ENCODE measurements at places on chromosomes 2 and 18.

GRCh38 chr18:33616556-33616955 is 38.5 kb downstream of the ASXL3 start:
- DNase-seq, result no peak

DNA sequence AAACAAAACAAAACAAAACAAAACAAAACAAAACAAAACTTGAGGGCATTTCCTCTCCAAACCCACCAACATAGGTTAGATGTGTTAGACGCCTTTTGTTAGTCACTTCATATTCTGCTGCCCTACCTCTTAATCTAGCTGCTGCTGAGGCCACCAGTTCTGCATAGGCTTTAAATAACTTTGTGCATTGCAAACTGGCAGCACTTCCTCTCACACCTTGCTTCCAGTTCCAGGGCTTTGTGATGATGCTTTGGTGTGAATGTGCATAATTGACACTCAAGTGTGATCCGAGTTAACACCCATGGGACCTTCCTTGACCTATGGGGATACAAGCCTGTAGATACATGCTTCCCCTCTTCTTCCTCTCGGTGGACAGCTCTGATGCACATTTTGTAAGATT is 2.3 kb upstream of the SERPINB11 start:
- DNase-seq, result no peak

DNA sequence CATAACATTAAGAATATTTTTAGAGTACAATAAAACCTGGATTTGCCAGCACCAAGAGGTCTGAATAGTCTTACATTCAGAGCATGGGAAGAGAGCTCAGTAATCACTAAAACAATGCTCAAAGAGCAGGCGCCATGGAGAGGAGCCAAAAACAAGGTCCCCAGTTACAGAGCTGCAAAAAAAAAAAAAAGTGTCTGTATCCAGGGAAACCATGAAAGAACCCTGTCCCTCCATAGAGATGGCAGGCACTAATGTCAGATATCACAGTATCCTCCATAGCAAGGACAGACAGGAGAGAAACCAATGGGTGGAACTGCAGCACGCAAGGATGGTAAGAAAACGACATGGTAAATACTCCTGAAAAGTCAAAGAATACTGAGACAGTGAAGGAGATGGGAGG is 19.5 kb downstream of the FBXO15 start:
- DNase-seq, result no peak

DNA sequence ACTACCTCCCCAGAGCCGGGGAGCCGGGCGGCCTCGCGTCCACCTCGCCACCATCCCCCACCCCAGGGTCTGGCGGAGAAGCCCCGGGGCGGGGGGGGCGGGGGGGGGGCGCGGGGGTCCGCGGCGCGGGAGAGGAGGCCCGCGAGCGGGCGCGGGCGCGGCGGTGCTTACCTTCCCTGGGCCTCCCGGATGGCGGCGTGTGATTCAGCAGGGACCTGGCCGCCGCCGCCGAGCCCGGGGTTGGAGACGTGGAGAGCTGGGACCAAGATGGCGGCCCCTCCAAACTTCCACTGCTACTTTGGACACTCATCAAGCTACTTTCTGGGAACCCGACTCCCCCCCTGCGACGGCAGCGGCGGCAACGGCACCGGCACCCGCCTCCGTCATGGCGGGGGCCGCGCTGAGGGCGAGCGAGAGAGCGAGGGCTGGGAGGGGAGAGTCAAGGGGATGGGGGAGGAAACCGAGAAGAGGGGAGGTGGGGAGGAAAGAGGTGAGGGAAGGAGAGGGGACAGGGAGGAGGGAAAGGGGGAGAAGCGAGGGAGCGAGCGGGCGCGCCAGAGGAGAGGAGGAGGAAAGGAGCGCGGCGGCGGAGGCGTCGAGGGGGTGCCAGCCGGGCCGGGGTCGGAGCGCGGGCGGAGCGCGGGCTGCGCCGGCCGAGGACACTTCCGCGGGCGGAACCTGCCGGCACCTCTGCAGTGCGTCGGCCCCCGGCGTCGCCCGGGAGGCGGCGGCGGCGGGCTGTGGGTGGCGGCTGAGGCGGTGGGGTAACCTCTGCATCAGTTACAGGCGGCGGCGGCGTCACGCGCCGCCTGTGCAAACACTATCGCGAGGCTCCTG is at the start of gene TLK1:
Gene TLK1, minus strand, starts transcription at position 775 of the 837 bp plus-strand sequence. Its CDS starts 465 bp downstream, at position 310.
- DNase-seq, result peak; percentile 59

DNA sequence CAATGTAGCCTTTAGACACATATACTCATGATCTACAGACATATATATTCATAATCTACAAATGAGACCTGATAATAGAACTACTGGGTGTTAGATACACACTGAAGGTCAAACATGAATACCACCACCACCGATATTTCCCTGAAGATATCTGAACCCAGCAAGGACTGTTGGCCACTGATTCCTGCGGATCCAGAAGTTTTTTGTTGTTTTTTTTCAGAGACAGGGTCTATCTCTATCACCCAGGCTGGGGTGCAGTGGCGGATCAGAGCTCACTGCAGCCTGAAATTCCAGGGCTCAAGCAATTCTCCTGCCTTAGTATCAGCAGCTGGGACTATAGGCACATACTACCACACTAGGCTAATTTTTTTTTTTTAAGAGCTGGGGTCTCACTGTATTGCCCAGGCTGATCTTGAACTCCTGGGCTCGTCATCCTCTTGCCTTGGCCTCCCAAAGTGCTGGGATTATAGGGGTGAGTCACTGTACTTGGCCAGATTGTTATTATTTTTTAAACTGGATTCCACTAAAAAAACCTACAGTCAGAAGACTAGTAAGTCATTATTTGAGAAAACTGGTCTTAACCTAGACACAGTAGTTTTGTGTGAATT is 1.8 kb downstream of the METTL5 start:
- DNase-seq, result no peak

- peak; percentile 45 for DNase-seq
Observed at GRCh38 chr18:33761363-33761762, 183.3 kb downstream of the ASXL3 start.

DNA sequence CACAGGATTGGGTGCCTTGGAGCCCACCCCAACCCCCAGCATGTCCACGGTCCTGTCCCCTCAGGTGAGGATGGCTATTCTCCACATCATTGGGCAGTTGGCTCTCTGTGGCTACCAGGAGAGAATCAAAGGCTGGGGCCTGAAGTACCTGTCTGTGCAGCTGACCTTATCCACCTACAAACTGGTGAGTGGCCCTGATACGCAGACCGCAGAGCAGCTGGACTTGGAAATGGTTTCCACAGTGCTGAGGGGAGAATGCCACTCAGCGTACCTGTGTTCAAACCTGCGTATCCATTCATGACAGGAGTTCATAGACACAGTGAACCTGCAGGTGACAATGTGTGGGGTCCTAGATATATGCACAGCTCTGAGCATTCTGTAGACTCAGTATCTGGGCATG is 21.6 kb downstream of the MROH2A start:
- DNase-seq, result no peak

- DNase-seq, result no peak
Observed at GRCh38 chr2:237025090-237025865, 60.4 kb upstream of the COPS8 start.

- no peak for DNase-seq
Observed at GRCh38 chr2:240928476-240929363, 22.6 kb downstream of the CROCC2 start.

- DNase-seq, result no peak
Observed at GRCh38 chr2:224094413-224094812, 55.3 kb upstream of the SERPINE2 start.

DNA sequence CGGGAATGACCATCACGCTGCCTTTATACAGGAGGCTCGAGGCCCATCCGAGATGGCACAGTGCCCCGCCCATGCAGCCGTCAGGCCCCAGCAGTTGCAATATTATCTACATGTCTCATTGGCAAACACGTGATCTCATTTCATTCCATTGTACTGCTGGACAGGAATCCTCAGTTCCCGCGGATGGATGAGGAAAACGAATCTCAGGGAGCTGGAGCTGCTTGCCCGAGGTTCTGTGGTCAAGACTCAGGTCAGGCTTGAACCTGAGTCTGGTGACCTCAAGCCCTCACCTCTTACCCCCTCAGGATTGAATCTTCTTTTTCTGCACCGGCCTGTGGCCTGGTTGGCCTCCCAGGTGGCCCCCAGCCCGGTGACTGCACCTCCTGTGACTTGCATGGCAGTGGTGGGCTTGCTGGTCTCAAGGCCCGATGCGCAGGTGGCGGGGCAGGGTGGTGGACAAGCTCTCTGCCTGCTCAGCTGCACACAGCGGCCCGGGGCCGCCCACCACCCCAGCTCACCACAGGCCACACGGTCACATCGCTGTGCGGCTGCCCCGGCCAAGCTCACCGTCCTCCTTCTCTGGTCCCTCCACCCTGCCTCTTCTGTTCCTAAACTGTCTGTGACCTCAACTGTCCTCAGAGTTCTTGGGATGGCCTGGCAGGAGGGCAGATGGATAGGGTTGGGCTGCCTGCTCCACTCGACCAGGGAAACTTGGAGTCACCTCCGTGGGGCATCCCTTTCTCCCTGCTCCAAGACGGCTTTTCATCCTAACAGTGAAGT is 52.0 kb upstream of the HS6ST1 start:
- no peak for DNase-seq

- no peak for DNase-seq
Observed at GRCh38 chr2:10700078-10700803, 10.5 kb upstream of the NOL10 start.

DNA sequence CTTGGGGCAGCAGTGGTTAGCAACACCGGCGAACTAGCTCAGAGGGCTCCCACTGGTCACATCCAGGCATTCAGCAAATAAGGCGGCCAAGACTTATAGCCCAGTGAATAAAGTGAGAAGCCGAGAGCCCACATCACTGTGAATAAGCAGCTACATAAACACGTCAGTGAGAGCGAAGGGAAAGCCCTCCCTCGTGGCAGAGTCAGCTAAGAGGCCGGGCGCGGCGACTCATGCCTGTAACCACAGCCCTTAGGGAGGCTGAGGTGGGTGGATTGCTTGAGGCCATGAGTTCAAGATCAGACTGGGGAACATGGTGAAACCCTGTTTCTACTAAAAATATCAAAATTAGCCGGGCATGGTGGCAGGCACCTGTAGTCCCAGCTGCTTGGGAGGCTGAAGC is 5.2 kb downstream of the D2HGDH start:
- DNase-seq, result no peak

DNA sequence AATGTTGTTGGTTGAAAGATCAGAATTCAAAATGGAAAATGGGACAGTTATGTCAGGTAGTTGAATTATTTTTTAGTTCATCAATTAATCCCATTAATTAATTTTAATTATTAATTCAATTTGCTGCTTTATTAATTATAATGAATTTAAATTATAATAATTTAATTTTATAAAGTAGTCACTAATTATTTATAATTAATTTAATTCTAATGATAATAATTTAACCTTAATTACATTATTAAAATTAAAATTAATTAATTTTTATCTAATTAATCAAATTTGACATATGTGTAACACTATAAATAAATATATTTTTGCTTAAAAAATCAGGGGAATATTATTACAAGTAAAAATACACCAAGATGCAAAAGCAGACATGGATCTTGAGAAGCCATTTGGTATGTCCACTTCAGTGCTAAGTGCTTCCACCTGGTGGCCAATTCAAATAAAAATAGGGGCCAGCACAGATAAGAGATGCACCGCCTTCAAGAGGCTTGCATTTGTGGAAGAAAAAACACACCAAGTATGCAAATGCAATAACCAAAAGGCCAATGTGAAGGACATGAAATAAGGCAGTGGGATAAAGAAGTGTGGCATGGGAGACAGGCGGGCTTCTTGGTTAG is 73.2 kb downstream of the MBP start:
- peak; percentile 27 for DNase-seq

DNA sequence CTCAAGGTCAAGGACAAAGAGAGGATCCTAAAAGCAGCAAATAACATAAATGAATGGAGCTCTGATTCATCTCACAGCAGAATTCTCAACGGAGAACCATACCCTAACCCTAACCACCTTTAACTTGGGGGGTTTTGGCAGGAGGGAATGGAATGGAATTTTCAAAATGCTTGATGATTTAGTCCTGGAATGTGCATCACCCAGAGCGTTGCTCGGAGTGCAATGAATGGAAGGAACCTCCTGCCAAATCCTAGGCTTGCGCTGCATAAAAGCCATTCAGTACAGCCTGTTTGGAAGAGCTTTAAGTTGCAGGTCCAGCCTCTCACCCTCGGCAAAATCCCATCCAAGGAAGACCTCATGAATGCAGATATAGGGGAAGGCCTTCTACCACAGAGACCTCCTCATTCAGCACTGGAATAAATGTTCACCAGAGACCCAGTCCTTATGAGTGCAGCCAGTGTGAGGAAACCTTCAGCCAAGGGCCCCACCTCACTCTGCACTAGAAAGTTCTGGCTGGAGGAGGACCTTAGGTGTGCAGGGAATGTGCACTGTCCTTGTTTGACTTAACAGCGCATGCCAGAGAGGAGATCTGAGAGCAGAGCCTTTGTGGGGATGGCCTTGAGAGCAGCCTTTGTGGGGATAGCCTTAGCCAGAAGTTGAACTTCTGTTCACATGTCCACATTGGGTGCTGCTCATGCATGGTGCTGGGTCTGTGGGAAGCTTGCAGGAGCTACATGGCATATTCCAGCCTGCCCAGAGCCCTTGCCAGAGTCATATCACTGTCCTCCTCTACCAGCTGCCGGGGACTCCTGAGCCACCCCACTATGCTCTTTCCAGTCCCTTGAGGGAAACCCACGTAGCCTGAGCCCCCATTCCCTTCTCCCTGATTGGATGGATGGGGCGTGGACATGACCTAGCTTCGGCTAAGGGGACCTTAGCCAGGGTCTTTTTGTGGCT is 30.5 kb downstream of the ASB1 start:
- no peak for DNase-seq

DNA sequence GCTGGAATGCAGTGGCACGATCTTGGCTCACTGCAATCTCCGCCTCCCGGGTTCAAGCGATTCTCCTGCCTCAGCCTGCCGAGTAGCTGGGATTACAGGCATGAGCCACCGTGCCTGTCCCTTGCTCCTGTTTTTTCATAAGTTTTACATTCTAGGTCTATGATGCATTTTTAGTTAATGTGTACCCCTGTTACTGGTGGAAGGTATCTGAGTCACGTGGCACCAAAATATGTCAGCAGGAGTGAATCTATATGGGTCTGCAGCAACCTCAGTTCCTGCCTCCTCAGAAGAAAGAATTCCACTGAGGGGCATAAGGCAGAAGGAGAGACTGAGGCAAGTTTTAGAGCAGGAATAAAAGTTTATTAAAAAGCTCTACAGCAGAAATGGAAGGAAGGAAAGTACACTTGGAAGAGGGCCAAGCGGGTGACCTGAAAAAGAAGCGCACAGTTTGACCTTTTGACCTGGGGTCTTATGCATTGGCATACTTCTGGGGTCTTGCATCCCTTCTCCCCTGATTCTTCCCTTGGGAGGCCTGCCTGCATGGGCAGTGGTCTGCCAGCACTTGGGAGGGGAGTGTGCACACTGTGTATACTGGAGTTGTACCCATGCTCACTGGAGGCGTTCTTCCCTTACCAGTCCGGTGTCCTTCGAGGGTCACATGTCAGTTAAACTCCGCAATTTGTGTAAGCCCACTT is 1.1 kb upstream of the MFSD2B start:
- DNase-seq, result no peak

GRCh38 chr2:214946949-214947348 is 137.5 kb upstream of the BARD1 start:
- no peak for DNase-seq

DNA sequence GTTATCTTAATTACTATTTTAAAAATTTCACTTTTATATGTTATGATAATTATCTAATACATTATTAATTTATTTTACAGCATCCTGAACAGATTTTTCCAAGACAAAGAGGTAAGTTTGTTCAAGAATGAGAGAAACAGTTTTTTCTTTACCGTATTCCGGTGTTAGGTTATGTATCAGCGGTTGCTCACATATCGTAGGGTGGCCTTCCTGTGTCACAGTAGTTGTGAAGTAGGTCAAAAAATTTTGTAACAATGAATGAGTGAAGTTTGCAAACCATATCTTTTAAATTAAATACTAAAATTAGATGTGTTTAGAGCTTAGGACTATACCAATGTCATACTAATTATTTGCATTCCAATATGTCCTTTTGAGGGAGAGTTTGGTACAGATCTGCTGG is 33.5 kb downstream of the MRPS9 start:
- no peak for DNase-seq

Data from HEK293T (cell line).